ENCODE measurements at places on chromosomes 13 and 19. TPM values are rescaled to one million over a fixed set of nuclear protein-coding genes. Genes with fewer than 3 reads are reported as not detected.

GRCh38 chr19:16338470-16339360, 14.1 kb downstream of the KLF2 start:
- peak overlapping the region; percentile 33 for H3K4me3 ChIP-seq
- H3K27me3 ChIP-seq: peaks cover 6% of the 10 kb centered on the region

DNA sequence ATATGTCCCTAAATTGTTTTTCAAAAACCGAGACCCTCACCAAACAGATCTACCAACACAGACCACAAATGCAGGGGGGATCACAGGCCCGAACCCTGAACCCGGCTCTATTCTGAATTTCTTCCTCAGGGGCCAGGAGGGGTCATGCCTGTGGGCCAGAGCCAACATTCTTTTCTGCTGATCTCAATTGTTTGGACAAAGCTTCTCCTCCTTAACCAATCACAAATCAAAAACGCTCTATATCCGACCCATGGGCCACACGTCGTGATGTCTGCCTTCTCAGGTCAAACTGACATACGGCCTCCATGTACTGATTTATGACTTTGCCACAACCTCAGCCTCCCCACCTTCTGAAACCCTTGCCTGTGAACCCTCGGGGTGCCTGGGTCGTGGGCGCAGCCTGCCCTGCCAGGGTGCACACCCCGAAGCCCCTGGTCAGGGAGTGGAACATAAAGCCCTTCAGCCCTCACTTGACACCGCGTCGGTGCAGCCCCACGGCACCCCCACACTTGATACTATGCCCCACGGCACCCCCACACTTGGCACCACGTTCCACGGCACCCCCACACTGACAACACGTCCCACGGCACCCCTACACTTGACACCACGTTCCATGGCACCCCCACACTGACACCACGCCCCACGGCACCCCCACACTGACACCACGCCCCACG, 58.4 kb upstream of the C13orf46 start:
- H3K4me3 ChIP-seq: no peak overlapping the region
- H3K27ac ChIP-seq: no peak overlapping the region
- H3K27me3 ChIP-seq: no peaks in the 10 kb centered on the region
- peaks cover 14% of the 10 kb centered on the region for H3K36me3 ChIP-seq

DNA sequence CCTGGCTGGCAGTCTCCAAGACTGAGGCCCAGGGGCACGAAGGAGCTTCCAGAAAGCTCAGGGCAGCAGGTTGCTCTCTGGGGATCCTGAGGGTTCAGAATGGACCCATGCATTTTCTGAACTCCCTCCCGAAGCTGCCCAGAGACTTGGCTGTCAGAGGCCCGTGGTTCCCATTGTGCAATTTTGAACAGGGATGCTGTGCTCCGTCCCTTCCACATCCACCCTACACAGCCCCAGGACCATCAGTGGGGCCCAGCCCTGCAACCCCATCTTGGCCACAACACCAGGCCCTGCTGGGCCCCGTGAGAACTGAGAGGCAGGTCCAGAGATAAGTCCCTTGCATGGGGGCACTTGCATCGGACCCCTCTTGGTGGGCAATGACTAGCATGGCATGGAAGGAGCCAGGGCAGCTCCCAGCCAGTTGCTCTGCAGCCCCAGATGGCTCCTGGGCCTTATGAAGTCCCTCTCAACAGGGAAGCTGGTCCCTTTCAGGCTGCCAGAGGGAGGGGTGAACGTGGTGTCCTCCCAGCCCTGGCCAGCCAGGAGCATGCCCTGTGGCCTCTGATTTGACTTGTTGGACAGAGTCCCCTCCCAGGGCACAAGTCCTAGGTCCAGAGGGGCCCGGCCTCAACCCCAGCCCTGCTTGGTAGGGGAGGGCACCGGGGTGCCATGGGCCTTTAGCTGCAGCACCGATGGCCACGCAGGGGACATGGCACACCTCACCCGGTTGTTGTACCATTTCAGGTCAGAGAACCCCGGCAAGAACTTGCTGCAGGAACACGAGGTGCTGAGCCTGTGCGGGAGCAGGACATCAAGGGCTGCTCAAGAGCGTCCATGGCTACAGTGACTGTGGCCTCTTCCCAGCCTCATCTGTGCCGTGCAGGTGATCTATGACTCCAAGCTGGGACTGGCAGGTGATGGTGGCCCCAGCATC, 17.3 kb upstream of the ZNF14 start:
- H3K27me3 ChIP-seq: no peaks in the 10 kb centered on the region
- H3K4me3 ChIP-seq: no peak overlapping the region
- H3K4me1 ChIP-seq: no peaks in the 10 kb centered on the region
- H3K36me3 ChIP-seq: no peaks in the 10 kb centered on the region

DNA sequence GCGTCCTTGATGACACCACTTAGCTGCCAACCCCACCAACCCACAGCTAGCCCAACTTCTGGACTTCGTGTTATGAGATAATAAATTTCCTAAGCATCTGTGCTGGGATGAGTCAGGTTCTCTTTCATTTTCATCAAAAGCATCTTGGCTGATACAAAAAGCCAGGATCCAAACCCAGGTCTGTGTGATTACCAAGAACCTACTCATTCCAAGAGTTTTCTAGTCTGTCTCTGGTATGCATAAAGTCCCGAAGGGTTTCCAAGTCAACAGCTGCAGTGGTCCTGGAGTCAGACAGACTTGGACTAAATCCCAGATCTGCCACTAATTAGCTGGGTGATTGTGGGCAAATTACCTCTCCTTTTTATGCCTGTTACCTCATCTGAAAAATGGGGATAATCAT, 55.5 kb upstream of the SERP2 start:
- H3K4me1 ChIP-seq: no peaks in the 10 kb centered on the region
- no peaks in the 10 kb centered on the region for H3K36me3 ChIP-seq
- peaks cover 4% of the 10 kb centered on the region for H3K27me3 ChIP-seq

RASAL3 gene
- 83.4 TPM for total RNA-seq

ADGRL1 gene
- total RNA-seq: 8.5 TPM

DNA sequence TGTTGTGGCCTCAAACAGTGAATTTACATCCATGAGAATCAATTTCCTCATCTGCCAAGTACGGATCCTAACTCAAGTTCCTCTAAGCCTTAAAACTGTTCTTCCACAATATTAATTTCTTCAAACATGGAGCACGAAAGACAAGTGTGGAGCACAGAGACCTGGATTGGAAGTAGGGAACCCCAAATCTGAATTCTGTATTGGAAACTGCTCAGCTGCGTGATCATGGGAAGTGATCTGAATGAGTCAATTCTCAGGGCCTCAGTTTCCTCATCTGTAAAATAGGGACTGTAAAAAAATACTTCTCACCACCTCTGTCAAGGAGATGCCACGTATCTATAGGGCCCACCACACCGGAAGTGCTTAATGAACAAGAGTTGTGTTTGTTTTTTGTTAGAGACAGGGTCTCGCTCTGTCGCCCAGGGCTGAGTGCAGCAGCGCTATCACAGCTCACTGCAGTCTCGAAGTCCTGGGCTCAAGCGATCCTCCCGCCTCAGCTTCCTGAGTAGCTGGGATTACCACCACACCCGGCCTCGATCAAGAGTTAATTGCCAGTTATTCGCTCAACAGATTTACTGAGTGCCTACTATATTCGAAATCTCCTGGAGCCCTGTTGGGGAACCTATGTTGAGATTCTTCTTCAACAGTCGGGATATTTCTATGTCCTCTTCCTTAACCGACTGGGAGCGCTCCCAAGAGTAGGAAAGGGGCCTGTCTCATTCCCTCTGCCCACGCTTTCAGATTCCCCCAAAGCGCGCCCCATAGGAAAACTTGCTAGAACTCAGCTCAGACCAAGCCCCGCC, 1.6 kb downstream of the SERTAD3 start:
- DNase-seq: peak; percentile 25
- no peaks in the 10 kb centered on the region for H3K27me3 ChIP-seq
- peak overlapping the region; percentile 96 for H3K27ac ChIP-seq
- peaks cover 22% of the 10 kb centered on the region for H3K4me1 ChIP-seq

DNA sequence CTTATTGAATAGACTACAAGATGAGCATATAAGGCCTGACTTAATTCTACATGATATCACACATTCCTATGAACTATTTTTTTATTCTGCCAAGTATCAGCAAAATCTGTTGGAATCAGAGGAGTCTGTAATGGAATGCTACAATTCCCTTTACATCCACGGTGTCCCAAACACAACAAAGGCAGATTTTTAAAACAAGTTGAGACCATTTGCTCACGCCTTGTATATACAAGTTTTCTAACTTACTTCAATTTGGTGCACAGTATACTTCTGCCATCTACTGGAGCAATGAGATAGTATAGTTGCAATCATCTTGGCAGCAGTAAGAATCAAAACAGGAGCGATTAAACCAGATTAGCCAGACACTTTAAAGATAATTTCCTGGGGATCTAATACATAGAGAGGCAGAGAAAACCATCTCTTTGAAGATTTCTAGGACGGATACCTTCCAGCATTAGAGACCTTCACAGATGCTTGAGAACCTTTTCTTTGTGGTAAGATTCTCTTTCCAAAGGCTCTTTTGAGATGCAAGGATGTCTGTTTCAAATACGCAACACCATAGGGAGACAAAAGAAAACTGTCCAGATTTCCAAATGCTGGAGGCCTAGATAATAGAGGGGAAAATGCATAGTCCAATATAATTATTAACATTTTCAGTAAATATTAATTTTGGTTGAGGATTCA, 302.0 kb upstream of the MIR17HG start:
- no peaks in the 10 kb centered on the region for H3K4me1 ChIP-seq
- no peaks in the 10 kb centered on the region for H3K27me3 ChIP-seq
- no peak overlapping the region for H3K4me3 ChIP-seq

LYL1 gene
- total RNA-seq: 2.9 TPM

DNA sequence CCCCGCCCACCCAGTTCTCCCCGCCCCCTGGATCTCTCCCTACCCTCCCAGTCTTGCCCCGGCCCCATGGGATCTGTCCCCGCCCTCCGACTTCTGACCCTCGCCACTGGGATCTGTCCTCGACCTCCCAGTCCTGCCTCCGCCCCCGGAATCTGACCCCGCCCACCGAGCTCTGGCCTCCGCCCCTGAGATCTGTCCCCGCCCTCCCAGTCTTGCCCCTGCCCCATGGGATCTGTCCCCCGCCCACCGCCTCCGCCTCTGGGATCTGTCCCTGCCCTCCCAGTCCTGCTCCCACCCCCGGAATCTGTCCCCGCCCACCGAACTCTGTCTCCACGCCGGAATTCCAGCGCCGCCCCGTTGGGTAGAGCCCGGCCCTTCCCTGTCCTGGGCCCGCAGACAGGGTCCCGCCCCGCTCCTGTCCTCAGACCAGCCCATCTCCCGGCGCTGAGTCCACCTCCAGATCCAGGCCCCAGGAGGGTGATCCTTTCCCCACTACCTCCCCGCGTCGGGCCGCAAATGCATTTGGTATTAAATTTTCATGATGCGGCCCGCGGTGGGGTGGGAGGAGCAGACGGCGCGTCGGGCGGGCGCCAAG, 1.5 kb upstream of the SLC17A7 start:
- H3K4me1 ChIP-seq: peaks cover 22% of the 10 kb centered on the region
- peaks cover 52% of the 10 kb centered on the region for H3K27me3 ChIP-seq
- peak; percentile 59 for DNase-seq
- peaks cover 5% of the 10 kb centered on the region for H3K36me3 ChIP-seq
- peak overlapping the region; percentile 79 for H3K4me3 ChIP-seq

CYP4F11 gene
- not detected for total RNA-seq

DNA sequence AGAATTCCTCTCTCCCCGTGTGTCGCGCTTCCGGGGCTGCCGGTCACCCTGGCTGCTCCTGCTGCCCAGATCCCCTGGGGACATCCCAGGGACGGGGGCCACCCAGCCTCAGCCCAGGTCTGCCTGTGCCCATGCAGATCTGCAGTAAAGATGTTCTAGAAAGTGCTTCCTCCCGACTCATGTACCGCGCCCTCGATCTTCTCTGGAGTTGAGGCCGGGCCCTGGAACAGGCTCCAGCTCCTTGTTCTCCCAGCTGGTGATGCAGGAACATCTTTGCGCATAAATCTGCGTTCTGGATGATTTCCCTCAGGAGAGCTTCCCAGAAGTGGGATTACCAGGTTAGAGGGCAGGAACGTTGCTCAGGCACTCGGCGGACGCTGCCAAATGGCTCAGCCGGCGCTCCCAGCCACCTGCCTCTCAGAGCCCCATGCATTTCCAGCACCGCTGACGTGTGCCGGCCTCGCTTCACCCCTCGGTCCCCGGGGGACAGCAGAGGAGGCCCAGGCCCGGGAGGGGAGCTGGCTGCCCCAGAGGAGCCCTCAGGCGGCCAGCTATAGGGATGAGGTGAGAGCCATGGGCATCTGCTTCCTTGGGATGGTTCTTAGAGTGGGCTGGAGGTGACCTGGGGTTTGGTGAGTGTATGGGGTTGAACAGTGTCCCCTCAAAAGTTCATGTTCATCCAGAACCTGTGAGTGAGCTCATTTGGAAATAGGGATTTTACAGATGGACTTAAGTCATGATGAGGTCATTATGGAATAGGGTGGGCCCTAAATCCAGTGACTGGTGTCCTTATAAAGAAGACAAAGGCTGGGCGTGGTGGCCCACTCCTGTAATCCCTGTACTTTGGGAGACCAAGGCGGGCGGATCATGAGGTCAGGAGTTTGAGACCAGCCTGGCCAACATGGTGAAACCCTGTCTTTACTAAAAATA, 42.6 kb downstream of the CRTC1 start:
- no peak overlapping the region for H3K27ac ChIP-seq
- H3K4me1 ChIP-seq: peaks cover 15% of the 10 kb centered on the region
- DNase-seq: no peak
- H3K4me3 ChIP-seq: no peak overlapping the region

GRCh38 chr13:43129066-43129465, 105.7 kb downstream of the DNAJC15 start:
- no peaks in the 10 kb centered on the region for H3K27me3 ChIP-seq
- no peaks in the 10 kb centered on the region for H3K36me3 ChIP-seq
- H3K4me3 ChIP-seq: no peak overlapping the region
- H3K27ac ChIP-seq: no peak overlapping the region
- H3K4me1 ChIP-seq: peaks cover 11% of the 10 kb centered on the region

ZNF415 gene
- 1.5 TPM for total RNA-seq

DNA sequence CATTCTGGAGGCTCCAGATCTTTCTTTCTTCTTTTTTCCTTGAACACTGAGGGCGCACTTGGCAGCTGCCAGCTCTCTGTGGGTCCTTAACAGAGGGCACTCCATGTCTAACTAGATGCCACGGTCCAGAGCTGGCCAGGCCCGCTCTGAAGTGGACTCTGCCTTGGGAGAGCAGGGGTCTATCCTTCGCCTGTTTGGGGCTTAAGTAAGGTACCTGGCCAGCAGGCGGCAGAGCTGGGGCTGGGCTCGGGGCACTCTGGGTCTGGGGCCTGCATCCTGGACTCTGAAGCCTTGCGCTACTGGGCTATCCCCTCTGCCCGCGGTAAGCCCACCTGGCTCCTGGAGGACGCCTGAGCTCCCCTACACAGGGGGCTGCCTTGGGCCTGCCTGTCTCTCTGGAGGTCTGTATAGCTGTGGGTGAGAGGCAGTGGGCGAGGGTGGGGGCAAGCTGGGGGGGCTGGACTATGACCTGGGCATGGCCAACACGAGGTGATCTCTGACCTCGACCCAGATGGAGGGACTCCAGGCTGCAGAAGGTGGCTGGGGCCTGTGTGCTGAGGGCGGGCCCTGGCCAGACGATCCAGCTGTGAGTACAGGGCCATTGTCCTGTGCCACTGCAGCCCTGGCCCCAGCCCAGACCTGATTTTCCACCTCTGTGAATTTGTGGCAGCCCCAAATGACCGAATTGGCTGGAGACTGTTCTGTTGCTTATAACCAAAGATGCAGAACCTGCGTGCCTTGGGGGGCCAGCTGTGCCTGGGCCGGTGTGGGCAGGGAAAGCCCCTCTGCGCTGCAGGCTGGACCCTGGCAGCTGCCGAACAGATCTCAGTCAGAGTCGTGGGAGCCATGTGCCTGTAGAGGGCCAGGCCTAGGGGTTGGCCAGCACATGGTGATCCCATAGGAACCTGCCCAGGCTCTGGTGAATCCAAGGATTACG, 26.5 kb downstream of the CEBPG start:
- no peak overlapping the region for H3K27ac ChIP-seq
- H3K4me3 ChIP-seq: no peak overlapping the region
- no peaks in the 10 kb centered on the region for H3K4me1 ChIP-seq
- H3K36me3 ChIP-seq: no peaks in the 10 kb centered on the region
- no peaks in the 10 kb centered on the region for H3K27me3 ChIP-seq

All from activated naive CD8-positive, alpha-beta T cell treated with anti-CD3 and anti-CD28 coated beads for 36 hours (primary cell).